ENCODE measurements at places on chromosomes 12 and 14. TPM values are rescaled to one million over a fixed set of nuclear protein-coding genes. Genes with fewer than 3 reads are reported as not detected.

The SLC15A5 gene
- not detected for polyA plus RNA-seq

GRCh38 chr14:80754696-80755095 lies 186.8 kb downstream of the CEP128 start:
- DNase-seq, result peak; percentile 38

The NOVA1 gene
- polyA plus RNA-seq, result not detected

The TOMM20L gene
- polyA plus RNA-seq, result not detected

DNA sequence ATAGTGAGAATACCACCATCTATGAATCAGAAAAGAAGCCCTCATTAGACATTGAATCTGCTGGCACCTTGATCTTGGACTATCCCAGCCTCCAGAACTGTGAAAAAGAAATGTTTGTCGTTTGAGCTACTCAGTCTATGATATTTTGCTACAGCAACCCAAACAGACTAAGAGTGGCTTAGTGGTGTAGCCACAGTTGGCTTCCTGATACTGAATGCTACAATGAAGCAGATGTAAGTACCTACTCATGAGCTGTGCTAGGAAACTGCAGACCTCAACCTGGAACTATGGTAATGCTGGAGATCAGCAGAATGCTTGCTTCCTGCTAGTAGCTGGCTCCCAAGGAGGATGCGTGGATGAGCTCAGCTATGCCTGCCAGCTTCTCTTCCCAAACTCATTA lies 268.6 kb upstream of the CRY1 start:
- no peak for DNase-seq

DNA sequence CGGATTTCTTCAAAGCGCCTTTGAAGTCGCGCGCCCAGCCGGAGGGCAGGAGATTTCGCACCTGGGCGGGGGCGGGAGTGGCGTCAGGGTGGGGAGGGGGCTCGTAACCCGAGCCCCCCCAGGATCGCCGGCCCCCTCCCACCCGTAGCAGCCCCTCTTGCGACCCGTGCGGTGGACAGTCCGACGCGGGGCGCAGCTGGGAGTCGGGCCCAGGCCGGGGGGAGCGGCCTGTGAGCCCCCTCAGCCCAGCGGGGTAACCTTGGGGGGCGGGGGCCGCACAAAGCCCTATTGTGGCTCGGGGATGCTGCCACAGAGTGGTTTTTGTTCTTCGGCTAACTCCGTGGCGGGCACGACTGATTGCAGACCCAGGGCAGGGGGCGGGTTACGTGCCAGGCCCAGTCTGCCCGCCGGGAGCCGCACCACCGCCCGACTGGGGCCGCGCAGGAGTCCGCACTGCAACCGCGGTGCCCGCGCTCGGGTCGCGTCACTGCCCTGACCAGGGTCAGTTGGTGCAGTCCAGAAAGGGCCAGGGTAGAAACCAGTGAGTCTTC lies 4.2 kb upstream of the AAAS start:
- DNase-seq, result no peak

The PITPNM2 gene
- 2.1 TPM for polyA plus RNA-seq

- no peak for DNase-seq
These were observed 126.2 kb downstream of the GRIP1 start for GRCh38 chr12:66552716-66553115.

DNA sequence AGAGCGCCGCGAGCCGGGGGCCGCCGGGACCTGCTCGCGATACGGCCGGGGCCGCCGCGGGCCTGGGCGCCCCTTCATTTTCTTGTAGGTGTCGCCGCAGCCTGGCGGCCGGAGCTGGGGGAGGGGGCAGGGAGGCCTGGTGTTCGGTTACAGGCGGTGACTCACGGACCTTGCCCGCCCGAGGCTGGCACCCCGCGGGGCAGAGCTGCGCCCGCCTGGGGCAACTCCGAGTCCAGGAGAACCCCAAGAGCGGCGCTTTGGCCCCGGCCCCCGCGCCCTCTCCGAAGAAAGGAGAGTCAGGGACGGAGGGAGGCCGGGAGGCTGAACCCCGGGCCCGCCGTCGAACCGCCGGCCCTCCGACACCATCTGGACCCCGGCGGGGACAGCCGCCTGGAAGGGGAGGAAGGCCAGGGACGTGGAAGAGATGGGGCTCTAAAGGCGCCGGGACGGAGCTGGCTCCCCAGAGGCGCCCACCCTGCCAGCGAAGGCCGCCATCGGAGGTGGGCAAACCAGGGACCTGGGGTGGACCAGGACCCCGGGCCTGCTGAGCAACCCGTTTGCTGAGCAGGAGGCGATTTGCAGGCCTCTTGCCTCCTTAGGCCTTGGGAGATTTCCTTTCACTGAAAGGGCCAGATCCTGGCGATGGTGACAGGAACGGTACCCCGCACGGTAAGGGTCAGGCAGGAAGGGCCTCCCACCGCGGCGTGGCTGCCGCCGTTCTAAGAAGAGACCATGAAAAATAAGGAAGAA lies 843 bp upstream of the NUAK1 start:
- DNase-seq, result no peak

- no peak for DNase-seq
These were observed 97.8 kb downstream of the ITPR2 start for GRCh38 chr12:26735249-26735639.

The SLC7A8 gene
- polyA plus RNA-seq, result 29.1 TPM

- DNase-seq, result no peak
These were observed 1.5 kb downstream of the CHURC1 start for GRCh38 chr14:64915797-64916196.

- no peak for DNase-seq
These were observed 56.5 kb upstream of the C14orf180 start for GRCh38 chr14:104522926-104523545.

The FGD4 gene
- 7.9 TPM for polyA plus RNA-seq

DNA sequence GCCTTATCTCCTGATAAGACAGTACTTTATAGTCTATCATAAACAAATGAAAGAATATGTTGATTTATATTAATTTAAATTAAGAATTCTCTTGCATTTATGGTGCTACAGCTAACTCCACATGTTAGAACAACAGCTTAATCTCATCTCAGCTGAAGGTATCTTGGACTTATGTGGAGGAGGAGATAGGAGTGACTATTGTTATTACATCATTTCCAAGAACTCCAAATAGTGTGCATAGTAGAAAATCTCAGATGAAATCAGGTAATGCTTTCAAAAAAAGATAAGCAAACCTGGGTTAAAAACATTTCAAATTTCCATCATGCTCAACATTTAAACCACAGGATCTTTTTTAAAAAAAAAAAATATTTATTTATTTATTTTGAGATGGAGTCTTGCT lies 31.3 kb upstream of the ISM2 start:
- no peak for DNase-seq

The AKAP6 gene
- 1.3 TPM for polyA plus RNA-seq

- no peak for DNase-seq
These were observed 73.7 kb upstream of the RHOJ start for GRCh38 chr14:63130531-63130930.

The NDUFA12 gene
- 151 TPM for polyA plus RNA-seq

- no peak for DNase-seq
These were observed 9.6 kb downstream of the MARS1 start for GRCh38 chr12:57497223-57498131.

GRCh38 chr14:64762044-64763034 lies 58.1 kb downstream of the PLEKHG3 start:
- DNase-seq, result peak; percentile 75

Measured in keratinocyte (primary cell).